GDM1 (cell line): ENCODE measurements at places on chromosomes 2 and 18.

DNA sequence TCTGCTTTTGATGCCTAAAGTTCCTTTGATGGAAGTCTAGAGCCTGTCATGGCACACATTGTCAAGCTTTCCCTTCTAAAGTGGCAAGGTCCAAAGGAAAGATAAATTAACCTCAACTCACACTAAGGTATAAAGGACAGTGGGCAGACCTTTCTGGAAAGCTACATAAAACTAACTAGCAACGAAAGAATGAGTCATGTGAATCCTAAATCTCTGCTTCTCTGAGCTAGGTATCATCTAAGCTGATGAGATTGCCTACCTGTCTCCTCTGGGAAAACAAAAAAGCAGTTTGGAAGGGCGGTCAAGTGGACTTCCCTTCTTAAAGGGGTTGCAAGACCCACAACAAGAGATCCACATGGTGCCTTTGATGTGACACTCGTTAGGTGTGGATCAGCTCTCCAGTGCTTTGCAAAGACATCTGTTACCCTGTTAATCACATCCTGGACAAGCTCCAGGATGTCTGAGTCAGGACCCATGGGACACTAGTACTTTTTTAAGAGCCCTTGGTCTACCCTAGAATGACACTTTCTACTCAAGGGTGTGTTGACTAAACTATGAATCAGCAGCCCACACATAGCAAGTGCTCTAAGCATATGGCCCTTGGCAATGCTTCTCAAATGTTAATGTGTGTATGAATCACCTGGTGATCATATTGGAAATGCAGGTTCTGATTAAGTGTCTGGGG lies 173.5 kb downstream of the ALK start:
- DNase-seq: no peak

GRCh38 chr2:26976237-26976636 lies 5.8 kb downstream of the MAPRE3 start:
- no peak for DNase-seq

GRCh38 chr18:56112013-56112749 lies 524.2 kb upstream of the TCF4 start:
- DNase-seq: no peak

DNA sequence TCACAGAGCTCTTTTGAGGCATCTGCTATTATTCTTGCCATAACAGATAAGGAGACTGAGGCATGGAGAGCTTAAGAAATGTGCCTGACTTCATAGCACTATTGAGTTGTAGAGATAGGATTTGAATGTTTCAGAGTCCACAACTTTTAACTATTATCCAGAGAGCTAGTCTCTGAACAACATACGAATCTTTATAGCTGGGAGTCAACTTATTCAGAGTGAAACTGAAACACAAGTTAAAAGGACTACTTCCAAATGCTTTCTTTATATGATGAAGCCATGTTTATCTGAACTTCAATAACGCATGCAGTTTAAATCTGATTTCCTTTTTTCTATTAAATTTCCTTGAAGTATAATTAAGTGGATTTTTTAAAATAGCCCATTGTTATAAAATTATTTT lies 268.8 kb downstream of the IKZF2 start:
- no peak for DNase-seq

- DNase-seq: no peak
Observed at GRCh38 chr2:138329162-138329561, 172.4 kb upstream of the SPOPL start.

- DNase-seq: no peak
Observed at GRCh38 chr18:8952769-8953760, 149.4 kb upstream of the NDUFV2 start.

DNA sequence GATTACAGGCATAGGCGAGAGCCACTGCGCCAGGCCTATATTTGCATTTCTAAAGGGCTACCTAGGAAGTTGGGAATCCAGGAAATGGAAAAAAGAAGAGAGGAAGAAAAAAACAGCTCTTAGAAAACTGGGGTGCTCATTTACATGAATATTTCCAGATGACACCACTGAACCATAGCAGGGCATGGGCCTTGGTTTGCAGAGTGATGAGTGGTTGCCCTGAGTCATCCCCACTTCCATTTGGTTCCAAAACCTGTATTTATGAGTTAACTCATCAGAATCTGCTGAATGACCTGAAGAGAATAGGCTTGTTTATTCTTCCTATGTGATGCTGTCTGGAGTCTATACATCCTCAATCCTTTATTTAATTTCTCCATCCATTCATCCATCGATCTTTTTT lies 36.2 kb downstream of the EHD3 start:
- DNase-seq: no peak

DNA sequence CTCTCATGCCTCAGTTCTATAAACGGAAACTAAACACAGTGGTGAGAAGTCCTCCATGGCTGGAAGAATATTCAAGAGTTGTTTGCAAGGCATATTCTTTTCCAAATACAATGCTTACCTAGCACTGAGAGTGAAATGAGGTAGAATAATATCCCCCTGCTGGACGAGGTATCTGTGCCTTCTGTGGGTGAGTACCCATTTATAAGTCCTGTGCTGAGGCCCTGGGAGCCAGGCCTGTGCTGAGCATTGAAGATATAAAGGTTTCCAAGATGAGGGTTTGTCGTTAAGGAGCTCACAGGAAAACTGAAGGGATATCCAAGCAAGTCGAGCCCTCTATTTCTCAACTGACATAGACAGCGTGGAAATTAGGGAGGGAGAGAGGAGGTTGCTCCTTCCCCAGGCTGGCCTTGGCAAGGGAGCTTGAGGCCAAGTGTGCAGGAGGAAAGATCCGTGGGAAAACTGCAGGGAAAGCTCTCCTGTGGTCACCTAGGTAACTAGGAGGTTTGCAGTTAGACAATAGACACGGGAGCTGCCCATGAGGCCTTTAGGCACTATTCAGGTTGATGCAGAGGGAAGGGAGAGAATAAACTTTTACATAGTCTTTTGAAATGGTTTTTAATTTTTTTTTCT lies 17.6 kb downstream of the PTPRM start:
- DNase-seq: no peak

DNA sequence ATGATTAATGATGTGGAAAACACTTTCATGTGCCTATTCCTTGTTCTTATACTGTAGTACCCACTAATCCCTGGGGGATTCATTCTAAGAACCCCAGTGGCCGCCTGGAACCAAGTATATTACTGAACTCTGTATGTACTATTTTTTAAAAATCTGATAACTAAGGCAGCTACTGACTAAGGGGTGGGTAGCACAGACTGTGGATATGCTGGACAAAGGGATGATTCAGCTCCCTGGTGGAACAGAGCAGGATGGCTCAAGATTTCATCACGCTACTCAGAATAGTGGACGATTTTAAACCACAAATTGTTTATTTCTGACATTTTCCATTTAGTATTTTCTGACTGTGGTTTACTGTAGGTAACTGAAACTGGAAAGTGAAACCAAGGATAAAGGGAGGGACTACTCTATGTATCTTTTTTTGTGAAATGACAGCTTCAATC lies 41.8 kb upstream of the CDC42EP3 start:
- no peak for DNase-seq

GRCh38 chr2:31314761-31315160 lies 80.8 kb downstream of the EHD3 start:
- DNase-seq: no peak

DNA sequence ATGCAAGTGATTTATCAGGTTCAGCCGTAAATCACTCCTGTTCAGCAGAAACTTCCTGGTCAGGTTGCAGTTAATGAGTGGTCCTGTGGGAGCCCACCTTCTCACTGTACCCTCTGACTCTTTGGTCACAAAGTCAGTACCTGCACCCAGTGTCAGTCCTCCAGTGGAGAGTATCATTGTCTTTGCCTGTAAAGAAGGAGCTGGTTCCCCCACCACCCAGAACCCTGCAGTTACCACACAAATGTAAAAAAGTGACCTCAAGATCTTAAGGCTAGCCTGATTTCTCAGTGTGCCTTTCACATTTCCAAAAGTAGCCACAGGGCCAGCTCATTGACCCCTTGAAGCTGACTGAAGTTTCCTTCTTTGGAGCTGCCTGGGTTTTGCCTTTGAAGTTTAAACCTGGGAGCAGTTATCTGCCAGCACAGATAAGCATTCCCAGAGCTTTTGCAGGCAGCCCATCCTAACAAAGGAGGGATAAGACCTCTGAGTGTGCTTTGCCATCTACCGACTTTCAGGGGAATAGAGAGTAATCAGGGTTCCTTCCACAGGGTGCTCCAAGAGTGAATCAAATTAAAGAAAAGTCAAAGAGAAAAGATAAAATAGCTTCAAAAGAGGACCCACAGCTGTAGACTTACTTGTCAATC lies 725.2 kb downstream of the CPS1 start:
- no peak for DNase-seq

DNA sequence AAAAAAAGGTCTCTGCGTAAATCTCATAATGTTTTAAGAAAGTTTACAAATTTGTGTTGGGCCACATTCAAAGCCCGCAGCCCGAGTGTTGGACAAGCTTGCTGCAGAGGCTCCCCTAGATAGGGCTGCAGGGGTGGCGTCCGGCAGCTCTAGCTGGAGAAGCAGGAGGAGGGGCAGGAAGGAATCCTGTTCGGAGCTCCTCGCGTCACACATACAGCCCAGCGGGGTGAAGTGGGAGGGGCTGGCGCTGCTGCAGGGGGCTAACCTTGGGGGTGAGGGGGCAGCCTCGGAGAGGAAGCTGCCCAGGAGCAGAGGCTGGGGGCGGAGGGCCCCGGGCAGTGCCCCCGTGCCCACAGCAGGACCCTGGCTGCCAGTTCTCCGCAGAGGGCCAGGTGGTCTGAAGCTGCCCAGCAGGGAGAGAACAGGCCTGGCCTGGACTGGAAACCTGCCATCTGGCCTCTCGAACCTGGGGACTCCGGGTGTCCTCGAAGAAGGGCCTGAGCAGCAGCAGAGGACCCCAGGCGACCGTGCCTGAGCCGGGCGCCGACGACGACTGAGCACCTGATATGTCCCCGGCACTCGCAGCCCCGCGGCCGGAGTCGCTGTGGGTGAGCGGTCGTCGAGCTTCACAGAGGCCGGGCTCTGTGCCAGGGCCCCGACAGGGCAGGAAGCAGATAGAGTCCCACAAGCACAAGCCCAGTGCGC lies 2.6 kb upstream of the GPR35 start:
- DNase-seq: peak; percentile 59

DNA sequence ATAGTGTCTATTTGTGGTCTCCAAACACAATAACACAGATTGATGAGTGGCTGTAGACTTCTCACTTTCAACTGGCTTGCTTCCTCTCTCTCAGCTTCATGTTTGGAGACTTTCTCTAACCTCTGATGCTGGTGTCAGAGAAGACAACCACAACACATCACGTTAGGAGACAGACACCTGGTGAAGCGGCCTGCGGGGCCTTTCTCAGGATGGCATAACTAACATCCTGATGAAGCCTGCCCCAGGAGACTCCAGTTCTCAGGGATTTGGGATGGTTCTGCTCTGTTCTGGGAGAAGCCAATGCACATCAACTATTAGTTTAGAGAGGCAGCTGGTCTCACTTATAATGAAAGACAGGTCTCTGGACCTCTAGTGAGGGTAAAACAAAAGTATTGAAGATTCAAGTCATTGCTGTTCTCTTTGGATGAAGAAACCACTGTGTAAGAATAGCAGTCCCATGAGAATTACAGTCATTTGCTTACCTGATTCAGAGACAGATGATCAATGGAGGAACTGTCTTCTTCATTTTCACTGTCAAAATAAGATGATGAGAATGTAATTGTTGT lies 2.0 kb downstream of the IL1A start:
- no peak for DNase-seq

- no peak for DNase-seq
Observed at GRCh38 chr18:24862201-24862816, 401.9 kb downstream of the HRH4 start.

DNA sequence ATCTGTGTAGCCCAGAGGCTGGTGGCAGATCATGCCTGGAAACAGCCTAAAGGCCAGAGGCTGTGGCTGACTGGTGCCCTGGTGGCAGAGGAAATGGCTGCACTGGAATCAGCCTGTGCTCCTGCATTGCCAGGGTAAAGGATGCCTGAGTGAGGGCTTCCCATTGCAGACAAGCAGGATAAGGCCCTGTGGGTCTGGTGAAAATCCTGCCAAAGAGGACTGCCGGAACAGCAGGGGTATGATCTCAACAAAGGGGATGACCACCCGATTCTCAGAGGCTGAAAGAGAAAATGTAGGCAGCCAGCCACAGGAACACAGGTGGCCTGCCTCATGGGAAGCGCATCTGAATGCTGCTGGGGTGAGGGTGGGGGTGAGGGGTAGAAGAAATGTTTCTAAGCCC lies 48.2 kb downstream of the FBXO48 start:
- DNase-seq: no peak

DNA sequence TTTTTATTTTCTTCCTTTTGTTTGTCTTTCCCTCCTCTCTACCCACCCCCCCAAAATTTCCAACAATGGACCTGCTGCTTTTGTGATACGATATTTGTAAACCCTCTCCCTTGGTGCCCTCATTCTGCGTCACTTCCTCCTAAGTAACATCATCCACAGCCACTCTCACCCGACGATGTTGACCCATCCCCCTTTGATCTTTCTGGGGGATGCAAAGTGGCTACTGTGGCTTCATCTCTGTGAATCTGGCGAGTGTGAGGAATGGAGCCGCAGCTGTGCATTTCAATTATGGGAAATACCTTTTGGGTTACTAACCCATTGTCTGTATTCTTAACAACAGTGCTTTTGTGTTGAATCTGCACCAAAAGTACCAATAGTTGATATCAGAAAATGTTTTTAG lies 19.4 kb downstream of the ANTXR1 start:
- DNase-seq: no peak

GRCh38 chr2:175001566-175001965 lies 3.6 kb downstream of the CHN1 start:
- no peak for DNase-seq

DNA sequence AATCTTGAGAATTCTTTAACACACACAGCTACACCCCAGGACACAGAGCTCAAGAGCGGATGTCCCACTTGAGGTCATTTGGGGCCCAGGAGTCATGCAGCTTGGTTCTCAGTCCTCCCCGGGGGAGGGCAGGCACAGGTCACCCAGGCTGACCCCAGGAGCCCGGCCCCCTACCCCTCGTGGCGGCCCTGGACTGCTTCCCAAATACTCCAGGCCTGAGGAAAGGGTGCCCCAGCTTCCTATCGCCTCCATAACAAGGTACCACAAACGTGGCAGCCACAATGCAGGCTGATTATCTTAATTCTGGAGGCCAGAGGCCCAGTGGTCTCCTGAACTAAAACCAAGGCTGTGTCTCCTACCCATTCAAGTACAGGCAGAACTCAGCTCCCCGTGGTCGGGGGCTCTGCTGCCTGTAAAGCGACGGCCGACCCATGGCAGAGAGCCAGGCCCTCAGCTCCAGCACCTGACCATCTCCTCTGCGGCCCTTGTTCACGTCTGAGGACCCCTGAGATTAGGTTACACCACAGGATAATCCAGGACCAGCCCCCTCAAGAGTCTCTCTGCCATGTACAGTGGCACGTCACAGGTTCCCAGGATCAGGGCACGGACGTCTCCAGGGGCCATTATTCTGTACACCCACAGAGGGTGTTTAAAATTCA lies 10.5 kb downstream of the SLC66A2 start:
- no peak for DNase-seq

- peak; percentile 71 for DNase-seq
Observed at GRCh38 chr2:160406591-160407392, 86.8 kb downstream of the RBMS1 start.

GRCh38 chr2:238864207-238865014 lies 16.5 kb downstream of the TWIST2 start:
- DNase-seq: no peak
